ENCODE measurements at places on chromosomes 11 and 22. TPM values are rescaled to one million over a fixed set of nuclear protein-coding genes. Genes with fewer than 3 reads are reported as not detected.
A peak's percentile ranks its signal among the peaks of the same experiment; 100 is the strongest.

PGM2L1 gene
- polyA plus RNA-seq, result 4.6 TPM

TCN2 gene
- 0.63 TPM for polyA plus RNA-seq

TSPAN18 gene
- polyA plus RNA-seq, result 15.1 TPM

ALDH3B1 gene
- 0.12 TPM for polyA plus RNA-seq

GRCh38 chr11:60282286-60282685, 1.8 kb downstream of the MS4A4A start:
- no peak for DNase-seq

GRCh38 chr22:46070215-46070802, 80.0 kb upstream of the PPARA start:
- no peak for DNase-seq

- no peak for DNase-seq
These were observed 22.3 kb downstream of the SPON1 start for GRCh38 chr11:13984616-13985450.

DNA sequence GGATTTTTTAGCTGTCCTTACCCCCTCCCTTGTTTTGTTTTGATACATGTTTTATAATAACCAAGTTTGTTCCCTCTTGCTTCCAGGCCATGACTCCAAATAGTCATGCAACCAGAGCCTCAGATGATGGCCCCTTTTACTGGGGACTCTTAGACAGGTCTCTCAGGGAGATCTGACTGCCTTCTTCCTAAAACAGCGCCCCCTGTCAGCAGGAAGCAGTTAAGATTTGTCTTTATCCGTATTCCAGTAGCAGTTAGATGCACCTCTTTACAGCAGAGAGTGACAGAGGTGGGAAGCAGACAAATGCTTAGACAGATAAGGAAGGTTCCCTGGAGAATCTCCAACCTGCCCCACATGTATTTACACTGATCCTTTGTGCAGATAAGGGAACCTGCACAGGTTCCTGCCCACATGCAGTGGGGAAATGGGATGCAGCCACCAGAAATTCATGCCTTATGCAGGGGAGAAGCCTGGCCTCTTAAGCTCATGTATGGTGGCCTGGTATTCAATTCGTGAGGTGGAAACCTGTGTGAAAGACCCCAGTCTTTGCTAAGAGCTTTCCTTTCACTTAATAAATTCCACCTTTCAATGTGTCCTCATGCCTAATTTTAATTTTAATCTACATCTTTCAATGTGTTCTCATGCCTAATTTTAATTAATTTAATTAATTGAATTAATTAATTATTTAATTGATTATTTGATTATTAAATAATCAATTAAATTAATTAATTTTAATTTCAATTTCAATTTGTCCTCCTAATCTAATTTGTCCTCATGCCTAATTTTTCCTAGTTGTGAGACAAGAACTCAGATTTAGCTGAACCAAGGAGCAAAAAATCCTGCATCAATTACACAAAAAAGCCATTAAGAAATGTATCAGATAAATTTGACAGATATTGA, 11.5 kb upstream of the GLYAT start:
- no peak for DNase-seq

GRCh38 chr22:35842954-35843353, 125.3 kb downstream of the APOL5 start:
- DNase-seq, result no peak

- DNase-seq, result no peak
These were observed 12.2 kb downstream of the LGR4 start for GRCh38 chr11:27460158-27460978.

DNA sequence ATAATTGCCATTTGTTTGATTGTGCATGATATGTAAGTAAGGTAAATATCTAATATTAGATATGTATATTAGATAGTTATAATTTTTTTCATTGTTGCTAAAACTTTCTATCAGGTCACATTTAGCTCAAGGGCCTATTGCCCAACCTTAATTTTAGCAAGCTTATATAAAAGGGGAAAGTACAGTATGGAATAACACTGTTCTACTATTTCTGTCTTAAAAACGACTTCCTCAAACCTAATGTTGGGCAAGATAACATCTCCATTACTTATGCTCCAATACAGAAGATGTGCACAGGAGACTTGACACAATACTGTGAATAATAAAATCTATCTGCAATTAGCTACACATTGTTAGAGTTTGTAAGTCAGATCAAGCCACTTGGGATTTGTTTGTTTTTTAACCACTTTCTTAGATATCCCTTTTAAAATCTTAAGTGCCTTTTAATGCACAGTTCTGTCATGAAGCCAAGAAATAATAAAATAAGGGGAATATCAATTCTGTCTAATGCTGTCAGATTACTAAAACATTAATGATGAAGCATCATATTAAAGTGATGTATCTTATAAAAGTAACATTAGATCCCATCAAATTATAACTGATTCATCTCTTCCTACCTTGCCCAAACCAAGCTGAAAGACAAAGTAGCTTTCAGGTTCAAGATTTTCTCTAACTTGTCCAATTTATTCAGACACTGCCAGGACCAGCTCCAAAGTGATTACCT, 98.1 kb downstream of the SIK3 start:
- DNase-seq, result no peak

DNA sequence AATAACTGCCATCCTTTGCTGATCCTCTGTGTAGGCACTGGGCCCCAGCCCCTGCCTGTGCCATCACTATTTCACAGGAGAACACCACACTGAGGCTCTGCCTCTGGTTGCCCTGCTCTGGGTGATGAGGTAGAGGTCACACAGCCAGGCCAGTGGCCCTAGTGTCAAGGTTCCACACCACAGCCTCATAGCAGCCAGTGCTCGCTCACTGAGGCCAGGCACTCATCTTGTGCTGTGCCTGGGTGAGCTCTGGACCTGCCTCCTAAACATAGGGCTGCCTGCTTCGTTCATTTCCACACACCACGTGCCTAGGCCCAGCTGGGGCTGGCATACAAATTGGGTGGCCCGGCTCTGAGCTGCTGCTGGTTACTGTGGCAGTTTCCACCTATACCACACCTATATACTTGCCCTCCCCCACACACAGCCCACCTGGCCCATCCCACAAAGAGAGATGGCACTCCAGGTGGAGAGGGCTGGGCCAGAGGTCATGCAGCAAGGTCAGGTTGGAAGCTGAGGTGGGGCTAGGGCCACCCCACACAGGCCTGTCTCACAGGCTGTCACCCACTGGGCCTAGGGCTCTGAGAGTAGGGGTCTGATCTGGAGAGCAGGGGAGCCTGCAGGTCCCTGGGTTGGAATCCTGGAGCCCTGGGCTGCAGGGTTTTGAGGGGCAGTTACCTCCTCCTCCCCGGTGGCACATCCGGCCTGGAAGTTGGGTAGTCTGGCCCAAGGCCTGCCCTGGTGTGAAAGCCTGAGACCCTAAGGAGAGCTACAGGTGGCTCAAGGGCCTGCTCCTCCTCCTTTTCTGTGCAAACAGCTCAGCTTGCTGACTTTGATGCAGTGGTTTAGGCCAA, 11.2 kb downstream of the KCNQ1OT1 start:
- peak; percentile 37 for DNase-seq

- no peak for DNase-seq
These were observed 20.2 kb upstream of the ACR start for GRCh38 chr22:50717709-50718351.

- DNase-seq, result no peak
These were observed 42.3 kb downstream of the MOB2 start for GRCh38 chr11:1444321-1444720.

- peak; percentile 47 for DNase-seq
These were observed 16.2 kb downstream of the ATM start for GRCh38 chr11:108239076-108239475.

DNA sequence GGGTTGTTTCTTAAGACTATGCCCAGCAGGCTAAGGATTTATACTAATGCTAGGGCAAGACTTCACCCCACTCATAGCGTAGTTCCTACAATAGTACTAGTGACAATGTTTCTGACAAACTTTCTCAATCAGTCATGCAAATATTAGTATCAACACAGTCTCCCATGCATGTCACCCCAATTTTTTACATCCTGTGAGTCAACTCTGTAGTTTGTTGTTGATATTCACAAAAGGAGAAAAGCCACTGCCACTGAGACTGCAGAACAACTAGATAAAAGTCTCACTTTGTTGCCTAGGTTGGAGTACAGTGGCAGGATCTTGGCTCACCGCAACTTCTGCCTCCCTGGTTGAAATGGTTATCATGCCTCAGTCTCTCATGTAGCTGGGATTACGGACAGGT, 155.2 kb downstream of the RBFOX2 start:
- DNase-seq, result no peak

DNA sequence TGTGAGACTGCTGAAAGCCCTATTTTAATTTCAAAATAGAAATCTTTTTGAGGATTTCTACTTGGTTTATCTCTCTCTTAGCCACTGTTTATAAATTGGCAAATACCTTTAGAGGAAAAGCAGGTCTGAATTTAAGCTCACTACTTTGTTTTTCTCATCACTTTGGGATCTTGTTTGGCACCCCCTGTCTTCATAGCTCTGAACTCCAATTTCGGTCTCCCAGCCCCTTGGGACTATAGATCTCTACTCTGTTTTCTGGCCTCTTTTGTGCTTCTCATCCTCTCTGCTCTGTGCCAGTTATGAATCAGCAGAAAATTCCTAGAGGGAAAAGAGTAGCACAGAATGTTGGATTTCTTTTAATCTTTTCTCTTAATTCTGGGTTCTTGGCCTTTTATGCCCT, 118.3 kb downstream of the CYP2R1 start:
- DNase-seq, result no peak

DNA sequence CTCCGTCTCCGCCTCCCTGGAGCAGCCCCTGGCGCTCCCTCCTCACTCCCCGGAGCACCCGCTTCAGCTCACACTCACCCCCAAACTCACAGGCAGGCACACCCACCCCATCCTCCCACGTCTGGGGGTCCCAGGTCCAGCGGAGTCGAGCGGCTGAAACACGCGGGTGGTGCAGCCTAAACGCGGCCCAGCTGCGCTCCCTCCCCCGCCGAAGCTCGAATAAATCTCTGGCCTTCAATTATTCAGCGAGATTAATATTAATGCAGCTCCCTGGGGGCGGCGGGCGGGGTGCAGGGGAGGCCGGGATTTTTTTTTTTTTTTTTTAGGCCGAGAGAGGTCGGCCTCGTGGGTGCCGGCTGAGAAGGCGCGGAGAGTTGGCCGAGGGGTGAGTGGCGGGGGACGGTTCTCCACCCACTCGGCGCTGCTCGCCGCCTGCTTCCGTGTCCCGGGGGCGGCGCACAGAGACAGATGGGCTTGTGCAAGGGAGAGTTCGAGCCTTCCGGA, 524 bp upstream of the SLC1A2 start:
- no peak for DNase-seq

DNA sequence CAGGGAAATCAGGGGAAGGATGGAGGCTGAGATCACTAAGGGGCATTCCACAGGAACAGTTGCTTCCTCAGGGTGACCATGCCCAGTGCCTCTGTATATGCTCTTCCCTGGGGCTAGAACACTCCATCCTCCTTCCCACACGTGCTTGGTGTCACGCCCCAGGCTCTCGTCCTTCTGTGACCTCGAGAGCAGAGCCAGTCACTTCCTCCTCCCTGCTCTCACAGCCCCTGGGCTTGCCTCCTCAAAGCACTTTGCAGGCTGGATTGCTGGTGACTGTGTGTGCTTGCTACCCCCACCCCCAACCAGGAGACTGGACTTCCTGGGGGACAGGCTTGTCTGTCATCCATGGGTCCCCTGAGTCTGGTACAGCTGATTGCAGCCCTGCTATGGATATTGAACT, 56.5 kb upstream of the AMPD3 start:
- no peak for DNase-seq

DNA sequence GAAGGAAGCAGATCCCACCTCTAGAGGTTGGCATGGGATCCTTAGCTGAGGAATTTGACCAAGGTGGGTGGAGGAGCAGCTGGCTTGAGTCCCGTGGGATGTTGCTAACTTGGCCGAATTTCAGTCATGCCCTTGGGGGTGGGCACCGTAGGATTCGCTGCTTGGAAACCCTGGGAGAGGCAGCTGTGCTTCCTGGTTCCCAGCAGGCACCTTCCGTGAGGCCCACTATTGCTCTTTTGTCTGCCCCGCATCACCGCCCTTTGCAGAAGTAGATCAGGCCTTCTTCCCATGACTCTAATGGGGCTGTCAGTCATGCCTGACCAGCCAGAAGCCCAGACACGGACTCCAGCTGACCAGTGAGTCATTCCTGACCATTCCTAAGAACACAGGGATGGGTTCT, 292.3 kb upstream of the SYN3 start:
- DNase-seq, result no peak
